Caco-2 (cell line): ENCODE measurements at places on chromosomes 7 and 10. TPM values are rescaled to one million over a fixed set of nuclear protein-coding genes. Genes with fewer than 3 reads are reported as not detected.

Gene C10orf62
- total RNA-seq, result not detected in 2 replicates

Gene GPR15LG
- total RNA-seq, result not detected in 2 replicates

Gene PHKG1
- total RNA-seq, result 1.1 and 1.6 TPM in 2 replicates

Gene TBATA
- not detected in 2 replicates for total RNA-seq

Gene AKR1C4
- 0.25 and 0.28 TPM in 2 replicates for total RNA-seq

Gene AGMO
- total RNA-seq, result 0.16 and 0.28 TPM in 2 replicates

Gene PRKCQ
- 1.5 and 2.4 TPM in 2 replicates for total RNA-seq

Gene TAS2R60
- total RNA-seq, result not detected in 2 replicates

Gene CACNB2
- 0.98 and 1.8 TPM in 2 replicates for total RNA-seq

Gene GPRIN2
- 3.0 and 3.7 TPM in 2 replicates for total RNA-seq

Gene PON3
- 13.4 and 15.0 TPM in 2 replicates for total RNA-seq

Gene KLF14
- 0.14 TPM in 1 of 2 replicates, not detected in the other for total RNA-seq
